Naive B cell (primary cell): ENCODE measurements at places on chromosomes 12 and 14.

DNA sequence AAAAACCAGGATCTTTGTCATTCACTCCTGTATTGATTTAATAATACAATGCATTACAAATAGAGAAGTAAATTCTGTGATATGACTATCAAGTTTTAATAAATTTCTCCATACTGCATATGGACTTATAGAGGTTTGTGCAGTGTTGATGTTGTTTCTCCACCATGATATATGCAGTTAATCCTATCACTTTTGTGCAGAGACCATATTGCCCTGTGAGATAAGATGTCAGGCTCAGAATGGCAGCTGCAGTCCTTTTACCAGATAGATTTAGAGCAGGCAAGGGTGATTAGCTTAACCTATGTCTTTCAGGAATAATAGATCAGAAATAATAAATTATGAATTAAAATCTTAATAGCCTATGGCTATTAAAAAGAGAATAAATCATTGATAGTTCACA, 38.6 kb upstream of the KCNJ8 start:
- H3K4me1 ChIP-seq, result no peaks in the 10 kb centered on the region
- no peak for DNase-seq

DNA sequence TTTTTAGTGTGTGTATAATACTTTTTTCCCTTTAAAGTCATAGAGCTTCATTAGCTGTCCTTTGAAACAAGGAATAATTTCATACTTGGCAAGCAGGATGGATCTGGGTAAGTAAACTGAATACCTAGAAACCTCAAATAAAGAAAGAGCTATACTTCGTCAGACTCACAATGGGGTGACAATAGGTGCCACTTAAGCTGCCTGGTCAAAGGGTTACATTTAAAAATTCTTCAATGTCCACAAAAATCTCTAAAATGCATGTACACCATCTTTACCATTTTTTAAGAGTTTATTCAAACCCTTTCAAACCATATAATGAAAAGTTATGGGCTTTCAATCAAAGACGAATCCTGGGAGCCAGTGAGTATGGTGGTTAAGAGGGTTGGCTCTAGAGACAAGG, 3.1 kb downstream of the GIT2 start:
- peaks cover 70% of the 10 kb centered on the region for H3K4me1 ChIP-seq
- peaks cover 9% of the 10 kb centered on the region for H3K36me3 ChIP-seq
- peak overlapping the region; percentile 52 for H3K27ac ChIP-seq
- H3K27me3 ChIP-seq, result no peaks in the 10 kb centered on the region
- H3K4me3 ChIP-seq, result no peak overlapping the region

- no peak overlapping the region for H3K4me3 ChIP-seq
- H3K27ac ChIP-seq, result peak overlapping the region; percentile 89
- DNase-seq, result peak; percentile 19
- peaks cover 13% of the 10 kb centered on the region for H3K36me3 ChIP-seq
These were observed 28.8 kb downstream of the CLMN start for GRCh38 chr14:95290871-95291431.

DNA sequence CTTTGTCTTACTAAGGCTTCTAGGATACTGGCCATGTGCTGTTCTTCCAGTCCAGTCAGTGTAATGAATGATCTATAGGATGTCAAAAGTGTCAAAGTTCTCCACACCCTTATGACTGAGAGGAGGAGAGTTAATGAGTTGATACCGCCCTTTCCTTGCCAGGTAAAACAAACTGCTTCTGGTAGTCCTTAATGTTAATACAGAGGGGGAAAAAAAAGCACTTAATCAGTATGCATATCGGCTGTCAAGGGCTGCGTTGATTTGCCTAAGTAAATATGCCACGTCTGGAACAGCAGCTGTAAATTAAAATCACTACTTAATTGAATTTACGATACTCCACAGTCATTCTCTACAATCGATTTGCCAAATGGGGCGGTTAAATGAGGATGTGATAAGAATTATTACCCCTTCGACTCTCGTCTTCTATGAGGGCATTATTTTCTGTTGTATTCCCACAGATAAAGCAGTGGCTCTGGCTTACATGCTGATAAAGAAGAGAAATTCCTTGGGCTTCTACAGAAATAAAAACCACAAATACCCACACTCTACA, 416.0 kb downstream of the KCNH5 start:
- H3K36me3 ChIP-seq, result no peaks in the 10 kb centered on the region
- H3K27ac ChIP-seq, result no peak overlapping the region
- no peak overlapping the region for H3K4me3 ChIP-seq

DNA sequence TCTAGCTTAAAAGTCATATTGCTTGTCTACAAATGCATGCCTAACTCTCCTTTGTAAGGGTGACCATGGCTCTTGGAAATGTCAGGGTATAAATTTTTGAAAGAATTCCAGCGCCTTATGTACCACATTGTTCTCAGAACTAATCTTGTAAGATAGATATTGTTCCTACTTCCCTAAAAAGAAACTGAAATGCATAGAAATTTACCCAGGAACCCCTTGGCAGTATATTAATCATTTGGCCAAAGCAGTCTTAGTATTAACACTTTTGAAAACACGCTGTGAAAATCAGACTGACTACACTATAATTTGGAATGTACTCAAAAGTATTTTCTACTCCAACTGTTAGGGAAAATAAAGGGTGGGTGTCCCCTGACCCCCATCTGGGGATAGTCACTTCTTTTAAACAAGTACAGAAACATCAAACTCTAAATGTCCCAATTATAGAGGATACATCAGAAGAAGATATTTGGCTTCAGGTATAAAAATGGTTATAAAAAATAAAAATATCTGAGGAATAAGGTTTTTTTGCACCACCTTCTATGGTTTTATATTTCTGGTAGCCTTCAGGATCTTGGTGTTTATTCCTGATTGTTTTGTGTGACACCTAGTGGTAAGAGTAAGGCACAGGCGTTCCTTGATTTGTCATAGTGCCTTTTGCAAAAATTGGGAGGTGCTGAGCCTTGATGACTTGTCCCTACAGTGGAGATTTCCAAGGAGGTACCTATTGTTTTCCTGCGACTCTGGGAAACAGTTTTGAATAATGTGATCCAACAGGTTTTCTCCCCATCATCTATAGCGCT, 2.2 kb upstream of the NFKBIA start:
- H3K27me3 ChIP-seq, result no peaks in the 10 kb centered on the region
- H3K36me3 ChIP-seq, result peaks cover 18% of the 10 kb centered on the region
- H3K4me3 ChIP-seq, result peak overlapping the region; percentile 35
- peak; percentile 44 for DNase-seq

GRCh38 chr12:8912914-8913313, 1.4 kb upstream of the PHC1 start:
- peaks cover 19% of the 10 kb centered on the region for H3K4me1 ChIP-seq
- H3K27ac ChIP-seq, result peak overlapping the region; percentile 71
- peak overlapping the region; percentile 85 for H3K4me3 ChIP-seq
- no peak for DNase-seq
- no peaks in the 10 kb centered on the region for H3K36me3 ChIP-seq

GRCh38 chr14:49935526-49935925, 42.6 kb downstream of the ARF6 start:
- H3K36me3 ChIP-seq, result peaks cover 8% of the 10 kb centered on the region
- no peak overlapping the region for H3K27ac ChIP-seq
- no peak for DNase-seq
- no peaks in the 10 kb centered on the region for H3K27me3 ChIP-seq
- H3K4me1 ChIP-seq, result peaks cover 42% of the 10 kb centered on the region

DNA sequence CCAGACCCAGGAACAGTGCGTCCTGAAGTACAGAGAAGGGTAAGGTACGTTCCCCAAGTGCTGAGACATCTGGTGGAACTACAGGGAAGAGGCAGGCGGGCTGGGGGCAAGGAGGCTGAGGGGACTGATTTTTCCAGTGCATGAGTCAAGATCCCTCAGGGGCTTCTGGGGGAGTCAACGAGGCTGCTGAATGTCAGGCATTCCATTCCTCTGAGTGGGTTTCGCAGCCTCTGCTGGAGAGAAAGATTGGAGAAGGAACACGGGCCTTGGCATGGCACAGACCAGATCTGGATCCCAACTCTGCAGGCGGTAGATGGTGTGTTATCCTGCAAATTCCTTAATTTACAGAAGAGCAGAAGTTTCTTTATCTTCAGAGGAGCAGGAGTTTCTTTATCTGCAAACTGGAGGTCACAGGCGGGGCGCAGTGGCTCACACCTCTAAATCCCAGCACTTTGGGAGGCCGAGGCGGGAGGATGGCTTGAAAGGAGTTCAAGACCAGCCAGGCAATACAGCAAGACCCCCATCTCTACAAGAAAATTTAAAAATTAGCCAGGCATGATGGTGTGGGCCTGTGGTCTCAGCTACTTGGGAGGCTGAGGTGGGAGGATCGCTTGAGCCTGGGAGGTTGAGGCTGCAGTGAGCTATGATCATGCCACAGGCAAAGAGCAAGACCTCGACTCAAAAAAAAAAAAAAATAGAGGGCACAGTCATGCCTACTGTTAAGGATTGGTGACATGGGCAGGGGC, 132.6 kb upstream of the MAP1LC3B2 start:
- no peaks in the 10 kb centered on the region for H3K4me1 ChIP-seq
- no peaks in the 10 kb centered on the region for H3K36me3 ChIP-seq
- H3K27ac ChIP-seq, result peak overlapping the region; percentile 76
- peaks cover 5% of the 10 kb centered on the region for H3K27me3 ChIP-seq
- no peak for DNase-seq
- H3K4me3 ChIP-seq, result no peak overlapping the region

- H3K4me1 ChIP-seq, result peaks cover 3% of the 10 kb centered on the region
- peak overlapping the region; percentile 24 for H3K27ac ChIP-seq
- H3K4me3 ChIP-seq, result no peak overlapping the region
- no peak for DNase-seq
- no peaks in the 10 kb centered on the region for H3K27me3 ChIP-seq
- no peaks in the 10 kb centered on the region for H3K36me3 ChIP-seq
These were observed 34.9 kb upstream of the GPR68 start for GRCh38 chr14:91279354-91279753.

DNA sequence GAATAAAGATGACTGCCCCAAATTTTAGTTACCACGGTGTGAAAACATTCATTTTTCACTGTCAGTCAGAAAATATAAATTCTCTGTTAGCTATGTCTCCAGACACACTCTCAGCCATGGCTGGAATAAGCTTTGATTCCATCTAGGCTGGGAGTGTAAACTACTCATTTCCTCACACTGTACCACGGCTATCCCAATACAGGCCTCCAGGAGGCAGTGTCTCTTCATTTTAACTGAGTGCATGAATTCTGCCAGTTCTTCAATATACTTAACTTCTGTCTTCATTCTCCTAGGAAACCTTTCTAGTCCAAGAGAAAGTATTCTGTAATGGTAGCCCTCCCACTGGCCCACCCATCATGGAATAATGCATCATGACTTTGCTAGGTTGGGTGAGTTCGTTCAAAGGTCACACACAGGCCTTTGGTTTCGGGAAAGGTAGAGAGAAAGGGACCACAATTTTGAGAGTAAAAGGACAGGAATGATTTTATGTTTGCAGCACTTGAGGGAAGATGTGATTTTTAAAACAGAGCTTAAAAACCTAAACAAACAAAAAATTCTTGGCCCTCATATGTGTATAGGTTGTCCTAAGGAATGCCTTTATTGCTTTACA, 381.1 kb downstream of the SEC23A start:
- H3K36me3 ChIP-seq, result no peaks in the 10 kb centered on the region
- no peak overlapping the region for H3K27ac ChIP-seq
- no peak overlapping the region for H3K4me3 ChIP-seq
- no peaks in the 10 kb centered on the region for H3K27me3 ChIP-seq

DNA sequence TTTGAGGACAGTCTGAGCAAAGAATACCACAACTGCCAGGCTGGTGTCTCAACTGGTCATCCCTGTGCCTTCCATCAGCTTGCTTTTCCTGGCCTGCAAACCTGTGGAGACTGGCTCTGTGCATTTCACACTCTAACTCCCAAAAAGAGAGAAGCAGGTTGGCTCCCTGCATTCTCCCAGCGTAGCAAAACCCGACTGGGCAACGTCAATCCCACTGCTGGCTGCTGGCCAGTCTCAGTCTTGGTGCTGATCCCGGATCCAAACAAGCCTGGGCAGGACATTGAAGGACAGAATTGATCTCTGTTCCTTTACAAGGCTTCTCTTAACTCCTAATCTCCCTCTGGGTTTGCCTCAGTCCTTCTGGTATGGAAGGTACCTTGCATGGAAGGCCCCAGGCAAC, 65.4 kb downstream of the FZD10 start:
- H3K4me1 ChIP-seq, result no peaks in the 10 kb centered on the region
- no peaks in the 10 kb centered on the region for H3K36me3 ChIP-seq
- H3K27me3 ChIP-seq, result no peaks in the 10 kb centered on the region
- no peak overlapping the region for H3K27ac ChIP-seq
- no peak overlapping the region for H3K4me3 ChIP-seq

DNA sequence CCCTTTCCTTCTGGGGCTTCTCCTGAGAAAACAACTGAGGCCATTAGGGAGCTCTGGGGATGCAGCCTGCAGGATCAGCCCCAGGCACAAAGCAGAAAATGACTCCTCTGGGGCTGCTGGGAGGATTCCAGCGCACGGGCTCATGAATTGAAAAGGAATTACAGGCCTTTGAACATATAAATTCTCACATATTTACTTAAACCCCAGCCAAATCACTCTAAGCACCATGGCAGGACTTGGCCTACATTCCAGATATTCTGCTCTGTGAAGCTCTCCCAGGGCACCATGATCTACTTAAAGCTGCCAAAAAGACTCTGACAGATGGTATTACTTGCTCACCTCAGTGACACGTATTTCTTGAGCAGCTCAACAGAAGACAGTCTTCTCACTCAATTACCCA, 87.2 kb downstream of the ZFC3H1 start:
- no peak for DNase-seq
- no peaks in the 10 kb centered on the region for H3K27me3 ChIP-seq
- H3K36me3 ChIP-seq, result no peaks in the 10 kb centered on the region
- H3K4me1 ChIP-seq, result peaks cover 4% of the 10 kb centered on the region

GRCh38 chr12:81558031-81558430, 201.1 kb downstream of the PPFIA2 start:
- no peak for DNase-seq
- H3K4me1 ChIP-seq, result no peaks in the 10 kb centered on the region
- H3K4me3 ChIP-seq, result no peak overlapping the region
- no peaks in the 10 kb centered on the region for H3K36me3 ChIP-seq

DNA sequence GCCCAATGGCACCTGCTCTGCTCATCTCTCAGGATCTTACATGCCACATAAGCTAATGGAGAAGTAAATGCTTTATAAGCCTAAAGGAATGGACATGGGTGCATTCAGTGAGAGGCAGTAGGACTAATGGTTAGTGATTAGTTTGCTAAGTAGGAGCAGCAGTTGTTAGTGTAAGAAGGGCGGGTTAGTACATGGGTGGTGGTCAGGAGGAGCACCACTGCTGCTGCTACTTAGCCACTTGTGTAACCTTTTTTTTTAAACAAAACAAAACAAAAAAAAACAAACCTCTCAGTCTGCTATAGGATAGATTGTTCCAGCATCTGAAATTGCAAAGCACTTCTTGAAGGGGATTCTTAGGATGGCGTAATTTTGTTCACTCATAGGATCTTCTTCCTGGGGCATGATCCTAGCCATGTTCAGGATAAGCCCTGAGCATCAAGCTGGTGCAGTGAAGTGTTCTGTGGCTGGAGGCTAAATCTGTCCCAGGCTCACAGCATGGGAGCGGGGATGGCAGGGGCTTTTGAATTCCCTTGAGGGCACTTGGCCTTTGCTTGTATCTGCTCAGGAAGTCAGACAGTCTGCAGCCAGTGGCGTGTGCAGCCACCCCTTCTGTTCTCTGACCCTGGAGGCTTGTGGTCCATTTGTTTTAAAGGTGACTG, 63.6 kb downstream of the CHST11 start:
- DNase-seq, result peak; percentile 74
- no peaks in the 10 kb centered on the region for H3K36me3 ChIP-seq
- peak overlapping the region; percentile 77 for H3K4me3 ChIP-seq
- peaks cover 96% of the 10 kb centered on the region for H3K4me1 ChIP-seq
